ENCODE measurements at places on chromosomes 12 and 14. TPM values are rescaled to one million over a fixed set of nuclear protein-coding genes. Genes with fewer than 3 reads are reported as not detected.

Gene TXNRD1
- 117 TPM for total RNA-seq

Gene PRIMA1
- total RNA-seq: 0.17 TPM

Gene RASSF3
- total RNA-seq: 14.5 TPM

Gene PROX2
- not detected for total RNA-seq

Gene CCDC196
- not detected for total RNA-seq

Gene KRT71
- not detected for total RNA-seq

Gene OLR1
- total RNA-seq: 0.56 TPM

Gene PAPLN
- 0.44 TPM for total RNA-seq

Gene KRT79
- not detected for total RNA-seq
